ENCODE measurements at places on chromosomes 2 and 18.

- DNase-seq = no peak
Observed at GRCh38 chr18:5969989-5970403, 74.7 kb upstream of the TMEM200C start.

- no peak for DNase-seq
Observed at GRCh38 chr2:113175042-113175628, 1.4 kb downstream of the PSD4 start.

DNA sequence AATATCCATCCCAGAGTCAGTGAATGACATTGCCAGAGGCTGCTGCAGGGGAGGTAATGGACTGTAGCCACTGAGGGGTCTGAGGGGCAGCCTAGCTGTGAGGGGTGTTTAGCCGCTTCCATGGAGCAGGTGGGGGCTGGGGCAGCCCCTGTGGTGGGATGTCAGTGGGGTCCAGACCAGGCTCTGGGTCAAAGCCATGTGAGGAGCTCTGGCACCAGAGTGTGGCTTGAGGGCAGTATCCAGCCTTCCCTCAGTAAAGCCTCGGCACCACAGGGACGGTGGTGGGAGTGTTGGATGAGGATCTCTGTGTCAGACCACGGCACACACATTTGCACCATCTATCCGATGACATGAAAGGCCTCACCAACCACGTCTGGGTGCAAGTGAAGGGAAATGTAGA lies 85.0 kb downstream of the INHBB start:
- no peak for DNase-seq

GRCh38 chr2:152171718-152172117 lies 3.8 kb downstream of the STAM2 start:
- no peak for DNase-seq

DNA sequence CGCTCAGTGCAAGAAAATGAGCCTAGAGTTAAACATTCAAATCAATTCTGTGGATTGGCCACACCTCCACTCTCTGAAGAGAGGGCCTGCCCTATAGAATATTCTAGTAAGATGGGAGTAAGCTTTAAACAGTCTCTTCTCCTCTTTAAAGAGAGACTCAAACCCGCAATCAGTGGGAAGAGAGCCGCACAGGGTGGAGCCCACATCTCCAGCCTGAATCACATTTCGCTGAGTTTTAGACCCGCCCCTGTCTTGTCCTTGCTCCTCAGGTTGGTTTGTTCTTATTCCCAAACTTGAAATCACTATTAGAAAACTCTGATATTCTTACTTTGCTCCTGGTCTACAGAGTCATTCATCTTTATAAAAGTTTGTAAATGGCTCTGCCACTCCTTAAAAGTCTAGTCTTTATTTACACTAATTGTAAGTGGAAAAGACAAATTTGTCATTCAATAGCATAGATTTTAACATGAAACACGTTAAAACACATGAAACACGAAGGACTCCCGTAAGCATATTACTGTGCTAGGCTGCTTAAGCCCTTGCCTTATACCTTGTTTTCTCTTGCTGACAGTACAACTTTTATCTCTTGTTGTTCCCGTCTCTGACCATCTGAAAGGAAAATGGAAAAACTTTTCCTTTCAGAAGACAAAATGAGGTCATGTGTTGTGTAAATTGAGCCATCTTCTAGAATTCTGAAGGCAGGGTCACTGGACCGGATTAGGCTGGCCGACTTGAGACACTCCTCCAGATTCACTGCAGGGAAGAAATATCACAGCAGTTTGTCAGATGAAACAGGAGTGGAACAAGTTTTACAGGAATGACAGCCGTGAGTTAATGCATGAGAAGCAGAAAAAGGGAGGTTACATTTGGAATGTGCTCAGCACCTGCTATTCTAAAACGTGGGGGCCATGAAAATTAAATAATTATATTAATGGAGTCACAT lies 5.6 kb downstream of the DSC1 start:
- no peak for DNase-seq

- no peak for DNase-seq
Observed at GRCh38 chr2:26010943-26011342, 22.9 kb upstream of the RAB10 start.

DNA sequence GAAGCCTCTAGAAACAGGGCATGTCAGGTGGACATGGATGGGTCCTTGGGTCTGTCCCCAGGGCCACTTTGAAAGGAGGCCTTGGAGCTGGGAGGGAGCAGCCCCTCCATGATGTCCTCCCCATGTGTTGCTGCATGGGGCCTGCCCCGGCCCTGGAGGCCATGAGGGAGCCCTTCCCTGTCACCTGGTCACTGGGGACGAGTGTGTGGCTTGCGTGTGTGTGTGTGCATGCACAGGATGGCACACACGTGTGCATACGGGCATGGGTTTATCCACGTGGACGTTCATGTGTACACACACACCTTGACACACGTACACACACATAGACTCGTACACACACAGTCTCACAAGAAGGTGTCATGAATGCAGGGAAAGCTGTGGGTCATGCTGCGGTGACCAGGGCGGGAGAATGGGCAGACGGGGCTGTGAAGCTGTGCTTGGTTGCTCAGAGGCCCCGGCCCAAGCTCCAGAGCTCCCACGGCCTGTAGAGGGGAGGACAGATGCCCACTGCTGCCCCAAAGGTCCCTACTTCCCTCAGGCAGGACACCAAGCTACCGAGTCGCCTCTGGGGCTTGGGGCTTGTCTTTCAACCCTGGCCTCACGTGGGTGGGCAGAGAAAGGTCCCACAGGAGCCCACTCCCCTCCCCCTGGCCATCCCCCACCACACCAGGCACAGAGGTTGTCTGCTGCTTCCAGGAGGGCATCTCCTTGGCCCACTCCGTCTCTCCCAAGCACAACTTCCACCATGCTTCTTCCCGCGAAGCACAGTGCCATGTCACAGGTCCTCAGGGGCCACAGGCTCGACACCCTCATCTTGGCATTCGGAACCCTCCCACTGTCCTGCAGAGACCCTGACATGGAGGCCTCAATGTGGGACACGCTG lies 42.3 kb upstream of the GPC1 start:
- DNase-seq = no peak

GRCh38 chr2:50956886-50957285 lies 75.0 kb downstream of the NRXN1 start:
- no peak for DNase-seq

- DNase-seq = no peak
Observed at GRCh38 chr2:167336213-167336612, 447.9 kb downstream of the XIRP2 start.

- DNase-seq = no peak
Observed at GRCh38 chr2:44077942-44078511, 82.2 kb upstream of the LRPPRC start.

All from AG04449 (cell line).